Dermis microvascular lymphatic vessel endothelial cell (primary cell): ENCODE measurements at places on chromosomes 7 and 10. TPM values are rescaled to one million over a fixed set of nuclear protein-coding genes. Genes with fewer than 3 reads are reported as not detected.

- no peak for DNase-seq
Observed at GRCh38 chr10:48554656-48555055, 50.2 kb downstream of the ARHGAP22 start.

C10orf88 gene
- total RNA-seq: 9.6 and 10.1 TPM in 2 replicates

CYP26C1 gene
- total RNA-seq: 0.77 and 1.5 TPM in 2 replicates

FAM25C gene
- total RNA-seq: not detected in 2 replicates

GRCh38 chr7:158101821-158102450, 485.7 kb downstream of the PTPRN2 start:
- no peak for DNase-seq

DNA sequence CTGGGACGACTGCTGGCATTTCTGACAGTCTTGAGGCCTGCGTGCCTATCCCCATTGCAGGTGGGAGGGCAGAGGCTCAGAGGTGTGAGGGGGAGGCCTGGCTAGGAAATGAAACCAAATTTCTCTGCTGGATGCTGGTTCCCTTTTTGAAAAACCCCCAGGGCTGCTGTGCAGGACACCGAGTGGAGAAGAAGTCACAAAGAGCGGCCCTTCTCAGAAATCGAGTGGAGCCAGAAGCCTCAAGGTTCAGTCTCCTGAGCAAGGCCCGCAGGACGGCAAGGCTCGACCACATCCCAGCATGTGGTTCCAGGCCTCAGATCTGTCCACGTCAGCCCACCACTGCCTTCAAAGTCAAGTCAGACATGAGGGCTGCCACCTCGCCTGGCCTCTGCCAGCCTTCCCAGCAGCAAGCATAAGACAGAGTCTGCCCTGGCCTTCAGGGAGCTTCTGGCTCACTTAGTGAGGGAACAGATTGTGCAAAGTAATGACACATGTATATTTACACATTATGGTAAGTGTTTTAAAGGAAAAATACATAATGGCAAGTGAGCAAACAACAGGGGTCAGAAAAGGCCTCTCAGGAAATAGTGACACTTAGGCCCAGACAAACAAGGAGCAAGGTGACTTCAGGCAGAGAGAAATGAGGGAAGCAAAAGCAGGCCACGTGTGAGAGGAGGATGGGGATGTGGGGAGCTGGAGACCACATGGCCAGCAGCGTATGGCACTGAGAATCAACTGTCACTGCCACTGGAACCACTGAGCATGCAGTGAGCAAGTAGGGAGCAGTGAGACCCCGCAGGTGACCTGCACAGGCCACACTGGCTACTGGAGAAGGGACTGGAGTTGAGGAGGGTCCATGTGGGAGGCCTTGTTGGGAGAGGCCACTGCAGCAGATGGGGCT, 86.7 kb downstream of the ARHGAP22 start:
- no peak for DNase-seq

DNA sequence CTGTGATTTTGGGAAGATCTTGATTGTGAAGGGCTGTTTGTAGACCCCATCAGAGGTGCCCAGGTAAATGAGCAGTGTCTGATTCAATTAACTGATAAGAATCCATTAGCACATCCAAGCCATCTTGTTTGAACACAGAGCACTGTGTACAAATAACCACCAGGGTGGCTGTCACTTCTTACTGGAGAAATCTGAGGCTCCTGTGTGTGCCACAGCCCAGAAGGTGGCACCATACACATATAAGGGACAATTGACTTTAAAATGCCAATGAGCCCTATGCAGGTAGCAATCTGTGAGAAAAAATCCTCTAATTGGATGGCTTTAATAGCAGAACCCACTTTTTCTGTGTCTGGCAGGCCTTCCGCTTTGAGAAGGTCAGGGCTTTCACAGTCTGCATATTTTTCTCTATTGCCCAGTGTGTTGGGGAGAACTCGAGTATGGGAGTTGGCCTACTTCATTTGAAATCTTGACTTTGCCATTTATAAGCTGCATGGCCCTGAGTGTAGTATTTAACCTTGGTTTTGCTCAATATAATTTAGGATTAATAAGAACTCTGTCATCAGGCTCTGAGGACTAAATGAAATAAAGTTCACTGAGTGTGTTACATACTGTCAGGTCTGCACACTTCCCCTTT, 517.4 kb downstream of the CCSER2 start:
- DNase-seq: no peak
